HS-5 (cell line): ENCODE measurements at places on chromosomes 1 and 21.

DNA sequence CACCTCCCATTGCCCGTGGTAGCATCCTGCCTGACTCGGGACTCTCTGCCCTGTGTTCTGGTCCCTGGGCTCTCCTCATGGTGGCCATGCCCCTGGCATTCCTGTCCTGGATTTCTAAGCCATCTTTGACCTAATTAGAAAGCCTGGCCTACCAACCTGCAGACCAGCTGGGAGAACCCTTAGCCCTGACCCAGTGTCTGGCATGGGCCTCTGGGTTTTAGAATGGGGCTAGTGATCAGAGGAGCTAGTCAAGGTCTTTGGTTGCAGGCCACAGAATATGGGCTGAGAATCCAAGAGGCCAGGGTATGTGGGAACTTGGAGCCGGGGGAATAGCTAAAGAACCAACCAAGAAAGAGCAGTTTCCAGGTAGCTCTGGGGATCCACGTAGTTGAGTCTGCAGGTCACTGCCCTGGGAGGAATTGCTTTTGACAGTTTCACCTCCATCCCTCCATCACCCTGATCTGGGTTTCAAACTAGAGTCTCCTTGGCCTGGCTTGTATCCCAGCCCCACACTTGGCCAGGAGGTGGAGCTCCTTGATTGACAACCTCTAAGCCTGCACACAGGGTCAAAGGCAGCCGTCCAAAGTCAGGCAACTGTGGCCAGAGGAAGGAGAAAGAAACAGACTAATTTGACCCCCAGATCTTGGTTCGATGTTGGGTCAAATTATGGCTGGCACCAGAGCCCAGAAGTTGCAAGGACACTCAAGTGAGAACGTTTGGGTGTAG is 54.7 kb upstream of the ABCG1 start:
- no peak for DNase-seq

DNA sequence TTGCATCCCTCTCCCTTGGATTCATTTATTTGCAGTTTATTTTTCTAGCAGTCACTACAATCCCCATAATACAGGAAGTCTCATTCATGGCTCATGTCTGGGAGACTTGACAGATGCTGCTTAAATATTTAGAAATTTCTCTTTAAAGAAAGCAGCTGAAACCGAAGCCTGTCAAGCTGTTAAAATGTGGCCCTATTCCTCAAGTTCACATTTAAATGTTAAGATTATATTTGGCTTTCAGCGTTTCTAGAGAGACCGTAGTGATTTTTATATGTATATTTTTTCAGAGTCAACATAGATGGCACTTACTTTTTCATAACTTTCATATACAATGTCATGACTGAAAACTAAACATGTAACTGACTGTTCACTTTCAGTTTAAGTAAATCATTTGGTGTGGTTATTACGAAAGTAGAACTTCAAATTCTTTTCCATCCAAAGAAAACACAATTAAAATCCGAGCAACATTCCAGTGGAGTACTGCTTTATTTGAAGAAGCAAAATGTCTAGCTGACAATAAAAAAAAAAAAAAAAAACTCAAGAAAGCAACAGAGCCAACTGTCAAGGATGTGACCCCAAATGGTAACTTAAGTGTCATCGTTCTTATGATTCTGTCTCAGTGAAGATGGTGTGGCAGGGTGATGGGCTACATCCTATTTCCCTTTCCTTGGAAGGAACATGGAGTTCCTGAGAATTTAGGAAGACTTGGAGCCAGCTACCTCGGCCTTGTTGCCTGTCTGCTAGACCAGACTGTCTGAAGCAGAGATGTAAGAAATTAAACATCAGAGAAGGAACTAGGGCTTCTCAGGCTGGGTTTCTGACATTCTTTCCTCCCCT is 37.8 kb downstream of the MIS18A start:
- DNase-seq: no peak

- DNase-seq: no peak
These were observed 104.9 kb upstream of the EDEM3 start for GRCh38 chr1:184859381-184860105.

DNA sequence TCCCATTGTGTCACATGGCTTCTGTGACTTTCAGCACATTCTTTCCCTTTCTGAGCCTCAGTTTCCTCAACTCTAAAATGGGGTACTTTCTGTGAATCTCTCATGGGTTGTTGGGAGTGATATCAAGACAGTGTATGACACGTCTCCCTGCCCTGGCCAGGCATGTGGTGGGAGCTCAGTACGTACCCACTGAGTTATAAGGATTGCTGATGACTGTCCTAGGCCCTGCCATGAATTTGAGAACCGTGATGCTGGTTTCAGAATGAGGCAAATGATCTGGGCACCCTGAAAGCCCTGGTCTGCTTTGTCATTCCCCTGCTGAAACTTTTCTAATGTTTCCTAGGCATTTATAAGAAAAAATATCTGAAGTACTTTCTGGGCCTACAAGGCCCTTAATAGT is 3.6 kb downstream of the ZNF362 start:
- DNase-seq: no peak

GRCh38 chr1:185268352-185268751 is 48.7 kb downstream of the IVNS1ABP start:
- DNase-seq: no peak

GRCh38 chr1:17891205-17892110 is 136.3 kb downstream of the ACTL8 start:
- DNase-seq: no peak
